CD4-positive, alpha-beta memory T cell (primary cell): ENCODE measurements at places on chromosomes 6 and 20.

- no peak for DNase-seq
These were observed 89.3 kb upstream of the JAG1 start for GRCh38 chr20:10763112-10763511.

- DNase-seq: no peak
These were observed 83.6 kb downstream of the TFAP2B start for GRCh38 chr6:50902260-50902659.

- DNase-seq: no peak
These were observed 1021.6 kb upstream of the FLRT3 start for GRCh38 chr20:15359056-15359455.

GRCh38 chr20:37565134-37565811 lies 37.6 kb upstream of the BLCAP start:
- no peak for DNase-seq

GRCh38 chr6:29975561-29975907 lies 33.2 kb downstream of the HLA-A start:
- DNase-seq: no peak

GRCh38 chr6:139732451-139732850 lies 358.0 kb upstream of the CITED2 start:
- DNase-seq: no peak

DNA sequence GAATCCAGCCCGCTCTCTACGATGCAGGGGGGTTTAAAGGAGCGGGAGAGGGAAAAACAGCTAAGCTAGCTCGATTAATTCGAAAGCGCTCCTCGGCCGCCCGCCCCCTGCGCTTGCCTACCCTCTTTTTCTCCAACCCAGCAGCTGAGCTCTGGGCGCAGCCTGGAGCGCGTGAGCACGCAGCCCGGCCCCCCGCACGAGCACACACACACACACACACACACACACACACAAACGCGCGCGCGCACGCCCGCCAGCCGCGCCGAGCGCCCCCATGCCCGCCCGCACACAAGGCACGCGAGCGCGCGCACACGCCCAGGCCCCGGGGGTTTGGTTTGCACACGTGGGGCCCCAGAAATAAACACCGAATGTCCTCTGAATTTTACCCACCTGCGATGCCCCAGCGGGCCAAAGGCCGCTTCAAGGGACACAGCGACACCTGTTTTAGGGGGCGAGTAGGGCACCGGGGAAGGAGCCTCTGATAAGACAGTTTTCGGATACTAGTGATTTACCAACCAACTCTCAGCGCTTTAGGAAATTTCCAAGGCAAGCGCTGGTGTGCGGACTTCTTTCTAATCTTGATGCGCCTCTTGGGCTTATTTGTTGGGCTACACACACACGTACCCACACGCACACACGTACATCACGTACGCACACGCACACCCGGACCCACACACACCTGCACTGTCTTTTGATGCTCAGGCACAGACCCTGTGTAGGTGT lies 802 bp upstream of the NRN1 start:
- DNase-seq: no peak

GRCh38 chr6:52731719-52732118 lies 31.6 kb downstream of the GSTA2 start:
- no peak for DNase-seq

DNA sequence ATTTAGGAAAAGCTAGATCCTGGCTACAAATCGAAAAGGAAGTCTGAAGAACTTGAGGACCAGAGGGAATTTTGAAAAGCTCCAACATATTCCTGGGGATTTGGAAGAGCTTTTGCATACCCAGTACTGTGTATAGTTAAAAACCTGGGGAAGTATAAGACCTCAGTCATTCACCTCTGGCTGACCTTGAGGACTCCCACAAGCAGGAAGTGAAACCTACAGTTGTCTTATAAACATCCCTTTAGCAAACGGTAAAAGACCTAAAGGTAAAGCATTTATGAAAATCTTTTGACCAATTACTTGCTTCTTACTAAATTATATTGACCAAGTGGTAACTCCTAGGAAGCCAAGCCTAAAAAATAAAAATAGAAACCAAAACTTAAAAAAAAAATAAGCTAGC lies 175.0 kb downstream of the HAO1 start:
- no peak for DNase-seq

DNA sequence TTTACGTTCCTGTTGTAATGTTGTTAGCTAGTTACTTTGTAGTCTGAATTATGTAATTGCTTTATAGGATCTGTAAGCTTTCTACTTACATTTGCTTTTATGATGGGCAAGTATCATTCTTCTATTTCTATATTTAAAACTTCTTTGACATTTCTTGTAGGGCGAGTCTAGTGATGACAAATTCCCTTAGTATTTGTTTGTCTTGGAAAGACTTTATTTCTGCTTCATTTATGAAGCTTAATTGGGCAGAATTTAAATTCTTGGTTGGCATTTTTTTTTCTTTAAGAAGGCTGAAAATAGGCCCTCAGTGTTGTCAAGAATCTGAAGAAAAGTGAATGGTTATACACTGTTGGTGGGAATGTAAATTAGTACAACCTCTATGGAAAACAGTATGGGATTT lies 506.3 kb downstream of the TENT5A start:
- no peak for DNase-seq

GRCh38 chr20:62571669-62572344 lies 70.5 kb upstream of the SLCO4A1 start:
- DNase-seq: peak; percentile 4

DNA sequence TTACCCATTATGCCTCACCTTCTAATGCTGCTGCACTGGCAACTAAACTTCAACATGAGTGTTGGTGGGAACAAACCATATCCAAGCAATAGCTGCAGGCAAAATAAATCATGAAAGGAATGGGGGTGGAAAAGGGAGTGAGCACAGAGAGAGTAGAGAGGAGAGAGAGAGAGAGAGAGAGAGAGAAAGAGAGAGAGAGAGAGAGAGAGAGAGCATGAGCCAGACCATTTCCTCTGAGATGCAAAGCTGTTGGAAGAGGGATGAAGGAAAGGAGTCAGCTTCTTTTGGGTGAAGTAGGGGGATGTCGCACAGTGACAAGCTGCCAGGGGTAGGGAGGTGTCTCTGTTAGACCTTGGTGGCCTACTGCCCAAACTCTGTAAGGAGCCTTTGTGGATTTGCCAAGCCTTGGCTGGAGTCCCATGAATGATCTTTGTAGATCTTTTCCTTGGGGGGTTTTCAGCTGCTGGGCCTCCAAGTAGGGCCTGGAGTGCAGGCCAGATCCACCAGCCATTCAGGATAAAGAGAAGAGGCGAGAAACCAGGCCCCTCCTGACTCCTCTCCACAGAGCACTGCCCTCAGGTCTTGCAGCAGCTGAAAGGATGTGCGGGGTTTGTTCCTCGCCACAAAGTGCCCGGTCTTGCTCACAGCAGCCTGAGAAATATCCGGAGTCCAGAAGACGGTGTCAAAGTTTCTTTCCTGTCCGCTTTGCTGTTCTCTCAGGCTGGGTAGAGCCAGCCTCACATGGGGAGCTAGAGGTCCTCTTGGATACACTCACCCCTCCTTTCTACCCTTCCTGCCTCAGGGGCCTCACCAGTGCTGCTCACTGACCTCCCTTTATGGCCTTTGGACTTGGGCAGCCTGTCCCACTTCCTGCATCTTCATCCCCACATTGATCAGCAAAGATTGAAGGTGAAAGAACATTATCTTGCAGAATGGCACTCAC lies 17.8 kb downstream of the BTBD3 start:
- DNase-seq: no peak

GRCh38 chr20:11995805-11996567 lies 78.3 kb downstream of the BTBD3 start:
- DNase-seq: no peak

GRCh38 chr6:154984146-154984545 lies 11.0 kb upstream of the TIAM2 start:
- no peak for DNase-seq

DNA sequence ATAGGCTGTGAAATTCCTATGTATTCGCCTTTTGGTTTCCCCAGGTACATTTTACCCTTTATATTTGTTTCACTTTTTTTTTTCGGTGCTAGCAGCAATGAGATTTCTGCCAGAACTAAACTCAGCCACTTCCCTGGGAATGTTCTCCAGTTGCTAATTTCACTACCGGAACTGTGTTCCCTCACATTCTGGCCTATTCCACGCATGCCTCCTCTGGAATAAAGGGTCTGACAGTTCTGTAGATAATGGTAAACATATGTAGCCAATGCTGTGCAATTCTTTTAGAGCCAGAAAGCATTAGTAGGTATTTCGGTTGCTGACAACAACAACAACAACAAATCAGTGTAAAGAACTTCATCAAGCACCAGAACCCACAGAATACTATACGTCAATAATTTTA lies 96.1 kb upstream of the TBX18 start:
- DNase-seq: no peak

DNA sequence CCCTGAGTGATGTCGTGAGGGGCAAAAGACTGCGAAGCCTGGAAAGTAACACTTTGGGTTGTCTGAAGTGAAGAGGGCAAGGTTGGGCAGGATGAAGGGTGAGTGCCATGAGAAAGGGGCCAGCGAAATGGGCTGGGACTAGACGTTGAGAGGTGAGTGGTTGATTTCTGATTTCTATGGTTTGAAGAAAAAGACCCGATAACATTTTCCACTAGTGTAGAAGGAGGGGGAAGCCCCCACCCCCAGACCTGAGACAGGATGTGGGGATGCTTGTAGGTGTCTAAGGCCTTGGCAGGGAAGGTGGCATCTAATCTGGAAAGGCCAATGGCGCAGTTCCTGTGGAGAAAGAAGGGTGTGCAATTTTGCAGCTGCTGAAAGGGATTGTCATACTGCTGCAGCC lies 25.3 kb upstream of the KIF3B start:
- peak; percentile 9 for DNase-seq

DNA sequence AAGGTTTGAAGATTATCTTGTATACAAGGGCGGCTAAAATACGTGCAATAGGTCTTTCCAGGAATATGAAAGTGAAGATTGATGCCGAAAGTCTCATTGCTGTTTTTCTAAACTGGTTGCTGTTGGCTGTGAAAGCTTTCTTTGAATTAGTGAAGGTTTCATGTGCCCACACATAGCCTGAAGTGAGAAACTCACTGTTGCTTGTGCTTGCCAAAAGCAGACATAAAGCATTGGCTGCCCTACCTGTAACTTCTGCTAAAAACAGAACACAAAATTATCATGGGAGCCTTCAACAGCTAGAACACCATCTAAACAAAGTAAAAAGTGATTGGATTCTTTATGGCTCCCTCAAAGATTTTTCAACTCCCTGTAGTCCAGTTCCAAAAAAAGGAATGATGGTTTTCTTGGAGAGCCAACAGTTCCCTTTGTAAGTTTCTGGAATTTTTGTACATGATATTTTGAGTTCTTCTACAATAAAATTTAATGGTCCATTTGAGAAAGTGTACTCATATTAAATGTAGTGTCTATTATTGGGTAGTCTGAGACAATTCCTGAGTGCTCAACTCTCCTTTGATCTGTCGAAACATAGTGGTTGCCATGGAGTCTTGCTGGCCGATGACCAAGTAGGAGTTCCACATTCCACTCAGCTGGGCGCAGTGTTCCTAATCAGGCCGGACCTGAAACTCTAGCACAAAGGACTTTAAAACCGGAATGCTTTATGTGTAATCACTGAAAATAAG lies 68.5 kb downstream of the PLEKHG1 start:
- no peak for DNase-seq

DNA sequence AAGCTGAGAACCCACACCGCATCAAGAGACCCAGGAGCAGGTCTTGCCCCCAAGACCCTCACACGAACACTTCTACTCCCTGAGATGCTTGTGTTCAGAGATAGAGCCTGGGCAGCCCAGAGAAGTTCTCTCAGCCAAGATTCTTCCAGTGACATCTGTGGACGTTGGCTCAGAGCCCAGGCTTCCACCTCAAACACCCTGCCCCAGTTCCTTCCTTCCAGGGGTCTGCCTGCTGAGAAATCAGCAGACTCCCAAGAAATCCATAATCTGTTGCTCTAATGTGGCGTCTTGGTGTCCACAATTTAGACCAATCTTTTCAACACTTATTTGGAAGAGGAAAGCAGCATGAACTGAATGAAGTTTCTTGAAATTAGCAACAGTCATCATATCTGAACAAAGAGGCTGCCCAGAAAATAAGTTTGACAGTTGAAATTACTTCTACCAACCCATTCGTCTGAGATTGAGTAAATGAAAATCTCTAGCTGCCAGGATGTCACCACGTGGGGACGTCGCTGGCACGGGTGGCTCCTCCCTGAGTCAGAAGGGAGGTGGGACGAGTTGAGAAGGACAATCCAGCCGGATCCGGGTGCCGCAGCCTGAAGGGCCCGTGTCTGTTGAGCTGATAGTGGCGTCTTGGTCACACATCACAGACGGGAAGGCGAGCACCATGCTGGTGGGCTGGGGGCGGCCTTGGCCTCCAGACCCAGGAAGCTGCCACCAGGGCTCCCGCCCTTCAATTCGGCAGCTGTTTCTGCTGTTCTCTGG lies 400.9 kb downstream of the TAF4 start:
- DNase-seq: no peak
